ENCODE measurements at places on chromosomes 2 and 18.

GRCh38 chr18:4352746-4353551, 102.2 kb downstream of the DLGAP1 start:
- DNase-seq = no peak

- DNase-seq = no peak
Observed at GRCh38 chr2:237639836-237640220, 12.4 kb downstream of the LRRFIP1 start.

DNA sequence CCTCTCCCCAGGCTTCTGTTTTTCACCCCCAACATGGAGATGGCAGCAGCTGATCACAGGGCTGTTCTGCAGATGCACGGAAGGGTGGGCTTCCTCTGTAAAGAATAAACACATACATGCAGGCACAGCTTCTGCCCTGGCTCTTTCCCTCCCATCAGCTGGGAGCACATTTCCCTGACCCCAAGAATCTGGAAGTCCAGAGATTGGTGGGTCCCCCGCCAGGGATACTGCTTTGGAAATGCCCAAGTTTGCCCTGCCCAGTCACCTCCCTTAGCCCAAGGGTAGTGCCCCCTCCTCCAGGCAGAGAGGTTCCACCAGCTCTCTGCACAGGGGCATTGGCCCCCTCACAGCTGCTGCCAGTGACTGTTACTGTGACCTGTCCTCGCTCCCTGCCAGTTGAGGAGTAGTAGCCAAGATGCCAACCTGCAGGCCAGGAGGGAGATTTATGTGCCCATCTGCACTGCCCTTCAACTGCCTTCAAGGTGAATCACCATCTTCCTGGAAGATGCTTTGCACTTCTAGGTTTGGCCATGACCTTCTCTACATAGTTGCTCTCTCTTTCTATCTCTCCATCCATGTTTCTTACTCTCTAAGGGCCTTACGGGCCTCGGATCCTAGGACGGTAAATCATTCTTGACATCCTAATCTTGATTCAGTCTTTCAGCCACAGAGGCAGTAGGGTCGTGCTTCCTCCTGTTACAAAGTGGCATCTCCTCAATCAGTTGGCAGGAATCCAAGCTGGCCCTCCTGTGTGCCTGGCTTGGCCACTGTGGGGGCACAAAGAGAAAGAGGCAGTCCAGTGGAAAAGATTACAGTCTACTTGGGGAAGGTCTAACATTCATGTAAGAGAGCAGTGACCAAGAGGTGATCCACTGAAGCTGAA, 121.8 kb downstream of the CTIF start:
- no peak for DNase-seq

DNA sequence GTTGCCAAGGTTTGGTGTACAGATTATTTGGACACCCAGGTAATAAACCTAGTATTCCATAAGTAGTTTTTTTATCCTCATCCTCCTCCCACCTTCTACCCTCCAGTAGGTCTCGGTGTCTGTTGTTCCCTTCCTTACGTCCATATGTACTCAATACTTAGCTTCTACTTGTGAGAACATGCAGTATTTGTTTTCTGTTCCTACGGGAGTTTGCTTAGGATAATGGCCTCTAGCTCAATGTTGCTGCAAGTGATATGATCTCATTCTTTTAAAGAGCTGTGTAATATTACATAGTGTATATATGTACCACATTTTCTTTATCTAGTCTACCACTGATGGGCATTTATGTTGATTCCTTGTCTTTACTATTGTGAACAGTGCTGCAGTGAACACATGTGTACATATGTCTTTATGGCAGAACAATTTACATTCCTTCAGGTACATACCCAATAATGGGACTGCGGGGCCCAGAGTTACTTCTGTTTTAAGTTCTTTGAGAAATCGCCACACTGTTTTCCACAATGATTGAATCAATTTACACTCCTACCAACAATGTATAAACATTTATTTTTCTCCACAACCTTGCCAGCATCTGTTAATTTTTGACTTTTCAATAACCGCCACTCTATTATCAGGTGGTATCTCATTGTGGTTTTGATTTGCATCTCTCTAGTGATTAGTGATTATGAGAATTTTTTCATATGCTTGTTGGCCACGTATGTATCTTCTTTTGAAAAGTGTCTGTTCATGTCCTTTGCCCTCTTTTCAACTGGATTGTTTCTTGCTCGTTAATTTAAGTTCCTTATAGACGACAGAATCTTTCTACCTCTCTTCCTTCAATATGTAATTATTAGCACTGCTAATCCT, 88.0 kb downstream of the MEMO1 start:
- no peak for DNase-seq

GRCh38 chr18:13973061-13973575, 57.8 kb upstream of the MC2R start:
- no peak for DNase-seq

- DNase-seq = no peak
Observed at GRCh38 chr18:80056095-80056494, 21.9 kb downstream of the RBFA start.

- DNase-seq = no peak
Observed at GRCh38 chr2:30661173-30662107, 145.8 kb downstream of the CAPN13 start.

DNA sequence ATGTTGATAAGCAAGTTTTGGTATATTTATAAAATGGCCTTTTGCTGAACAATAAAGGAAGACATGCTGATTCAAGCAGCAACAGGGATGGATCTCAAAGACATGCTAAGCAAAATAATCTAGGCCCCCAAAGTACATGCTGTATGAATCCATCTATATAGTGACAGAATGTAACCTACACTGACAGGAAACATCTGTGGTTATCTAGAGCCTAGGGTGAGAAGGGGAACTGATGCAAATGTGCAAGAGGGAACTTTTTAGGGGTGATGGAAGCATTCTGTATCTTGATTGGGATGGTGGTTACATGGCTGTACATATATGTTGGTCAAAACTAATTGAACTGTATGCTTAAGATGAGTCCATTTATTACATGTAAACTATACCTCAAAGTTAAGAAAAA, 24.2 kb downstream of the CNRIP1 start:
- no peak for DNase-seq

GRCh38 chr18:9019135-9019534, 83.4 kb upstream of the NDUFV2 start:
- no peak for DNase-seq

DNA sequence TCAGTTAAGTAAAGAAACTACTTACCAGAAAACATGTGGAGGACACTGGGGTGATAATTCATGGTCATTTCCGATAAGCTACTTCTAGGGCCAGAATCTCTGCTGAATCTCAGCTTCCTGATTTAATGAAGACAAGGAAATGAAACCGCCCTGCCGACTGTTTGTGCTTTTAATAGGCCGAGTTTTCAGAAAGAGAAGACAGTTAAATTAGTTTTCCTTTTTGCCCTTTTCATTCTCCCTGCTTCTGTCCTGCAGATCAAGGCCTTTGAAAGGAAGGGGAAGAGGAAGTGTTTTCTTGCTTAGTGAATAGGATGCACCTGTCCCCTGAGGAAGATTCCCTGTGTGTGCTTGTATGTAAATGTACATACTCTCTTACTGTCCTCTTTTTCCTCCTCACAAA, 126.6 kb downstream of the SH3RF3 start:
- no peak for DNase-seq

GRCh38 chr18:45522371-45522770, 92.9 kb upstream of the SLC14A2 start:
- no peak for DNase-seq

- DNase-seq = no peak
Observed at GRCh38 chr18:63487676-63488075, 10.9 kb downstream of the SERPINB5 start.

GRCh38 chr2:71136174-71136573, 5.7 kb downstream of the MPHOSPH10 start:
- no peak for DNase-seq

- no peak for DNase-seq
Observed at GRCh38 chr2:221549143-221549542, 23.0 kb downstream of the EPHA4 start.

DNA sequence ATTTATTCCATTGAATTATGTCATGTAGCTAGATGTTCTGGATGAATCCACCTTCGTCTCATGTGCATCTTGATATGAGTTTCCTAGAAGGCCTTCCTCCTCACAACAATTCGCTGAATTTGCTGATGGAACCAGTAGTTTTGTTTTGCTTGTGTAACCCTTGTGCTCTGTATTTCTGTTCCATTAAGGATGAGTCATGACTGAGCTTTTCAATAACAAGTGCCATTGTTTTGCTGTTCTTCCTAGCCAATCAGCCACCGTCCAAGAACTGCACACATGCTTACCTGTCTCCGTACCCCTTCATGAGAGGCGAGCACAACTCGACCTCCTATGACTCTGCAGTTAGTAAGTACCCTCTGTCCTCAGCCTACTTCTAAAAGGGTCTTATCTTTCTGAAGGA, 2.3 kb downstream of the TMEM182 start:
- no peak for DNase-seq

- no peak for DNase-seq
Observed at GRCh38 chr2:168998609-168999211, 32.4 kb downstream of the ABCB11 start.

DNA sequence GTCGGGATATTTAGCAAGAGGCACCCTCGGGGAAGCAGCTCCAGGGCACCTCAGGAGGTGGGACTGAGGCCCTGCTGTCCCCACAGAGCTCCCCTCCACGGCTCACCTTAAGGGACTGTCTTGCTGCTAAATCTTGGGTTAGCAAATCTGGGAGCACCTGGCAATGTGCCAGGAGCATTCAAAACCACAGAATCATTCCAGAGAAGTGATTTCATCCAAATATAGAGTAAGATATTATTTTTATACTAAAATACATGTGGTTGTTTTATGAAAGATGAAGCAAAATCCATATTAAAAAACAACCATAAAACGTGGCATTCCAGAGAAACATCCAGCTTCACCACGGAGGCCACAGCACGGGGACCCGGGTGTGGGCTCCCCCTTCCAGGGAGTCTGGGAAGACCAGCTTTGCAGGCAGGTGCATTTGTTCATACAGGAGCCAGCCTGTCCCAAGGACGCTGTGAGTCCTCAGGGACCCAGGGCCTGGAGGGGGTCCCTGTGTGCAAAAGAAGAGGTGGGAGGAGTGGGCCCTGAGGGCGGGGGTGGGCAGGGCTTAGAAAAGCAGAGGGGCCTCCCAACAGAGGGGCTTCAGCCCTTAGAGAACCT, 16.3 kb downstream of the HS1BP3 start:
- no peak for DNase-seq

DNA sequence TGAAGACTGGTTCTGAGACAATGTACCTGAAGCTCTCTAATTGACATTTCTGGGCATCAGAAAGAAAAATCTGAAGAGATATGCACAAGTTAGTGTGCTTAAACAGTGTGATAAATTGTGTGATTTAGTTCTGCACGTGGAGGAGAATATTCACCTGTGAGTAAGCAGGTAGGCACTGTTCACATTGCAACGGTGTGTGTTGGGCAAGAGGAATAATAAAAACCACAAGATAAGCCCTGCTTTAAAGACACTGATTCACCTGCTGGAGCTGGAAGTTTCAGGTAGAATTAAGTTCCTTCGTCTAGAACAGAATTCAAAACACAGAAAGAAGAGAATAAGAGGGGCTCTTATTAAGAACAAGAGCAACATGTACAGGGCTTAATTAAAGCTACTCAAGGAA, 864.3 kb upstream of the SOX11 start:
- no peak for DNase-seq

GRCh38 chr2:156125018-156125417, 207.5 kb downstream of the NR4A2 start:
- no peak for DNase-seq

GRCh38 chr2:55114082-55114481, 63.8 kb upstream of the RTN4 start:
- no peak for DNase-seq

- no peak for DNase-seq
Observed at GRCh38 chr2:218861645-218862318, 2.2 kb downstream of the WNT6 start.

GRCh38 chr2:20093263-20094141, 42.1 kb upstream of the LAPTM4A start:
- no peak for DNase-seq

GRCh38 chr2:188659656-188660406, 314.3 kb upstream of the COL3A1 start:
- DNase-seq = no peak

- no peak for DNase-seq
Observed at GRCh38 chr2:128379021-128380015, 60.6 kb upstream of the HS6ST1 start.

DNA sequence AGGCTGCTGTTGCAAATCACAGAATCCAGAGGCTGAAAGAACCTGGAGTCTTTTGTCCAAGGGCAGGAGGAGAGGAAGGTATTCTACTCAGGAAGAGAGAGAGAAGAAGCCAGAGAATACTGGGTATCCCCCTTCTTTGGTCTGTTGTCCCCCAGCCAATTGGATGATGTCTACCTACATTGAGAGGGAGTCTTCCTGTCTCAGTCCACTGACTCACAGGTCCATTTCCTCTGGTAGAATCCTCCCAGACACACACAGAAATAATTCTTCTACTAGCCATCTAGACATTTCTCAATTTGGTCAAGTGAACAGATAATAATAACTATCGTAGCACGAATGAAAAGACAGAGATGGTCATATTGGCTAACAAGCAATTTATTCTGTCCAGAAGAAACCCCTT, 416.4 kb upstream of the UBE2E3 start:
- no peak for DNase-seq

GRCh38 chr2:1339388-1340140, 73.7 kb upstream of the TPO start:
- DNase-seq = no peak

DNA sequence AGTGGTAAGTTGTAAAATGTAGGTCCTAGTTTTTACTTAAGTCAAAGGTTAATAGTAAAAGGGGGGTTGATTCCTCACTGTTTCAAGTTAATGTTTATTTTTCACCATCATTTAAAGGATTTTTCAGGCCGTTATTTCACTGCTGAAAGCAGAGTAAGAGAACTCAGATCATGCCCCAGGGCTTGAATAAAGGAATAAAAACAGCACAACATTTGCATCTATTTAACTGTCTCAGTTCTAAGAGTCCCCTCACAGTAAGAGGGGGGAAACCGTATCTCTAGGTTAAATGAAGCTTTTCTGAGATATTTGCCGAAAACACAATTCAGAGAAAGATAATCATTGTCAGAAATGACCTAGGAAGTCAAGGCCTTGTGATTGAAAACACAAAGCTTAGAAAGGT, 138.2 kb upstream of the KCTD1 start:
- DNase-seq = no peak

DNA sequence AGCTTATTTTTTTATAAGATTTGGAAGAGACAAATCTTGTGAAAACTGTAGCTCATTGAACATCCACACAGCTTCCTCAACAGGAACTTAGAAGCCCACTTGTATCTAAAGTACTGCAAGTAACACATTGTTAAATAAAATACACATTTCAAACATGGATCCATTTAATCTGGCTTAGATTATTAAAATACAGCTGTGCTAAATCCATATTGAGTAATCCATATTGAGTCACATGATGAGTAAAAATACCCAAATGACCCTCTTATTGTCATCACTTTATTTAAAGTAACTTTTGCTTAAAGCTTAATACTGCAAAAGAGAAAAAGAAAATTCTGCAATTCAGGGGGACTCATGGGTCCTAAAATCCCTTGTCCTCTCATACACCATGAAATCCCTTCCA, 133.3 kb downstream of the OSR1 start:
- no peak for DNase-seq
